Cortex of kidney (tissue), 1 donor: ENCODE measurements at places on chromosomes 7 and 10.

DNA sequence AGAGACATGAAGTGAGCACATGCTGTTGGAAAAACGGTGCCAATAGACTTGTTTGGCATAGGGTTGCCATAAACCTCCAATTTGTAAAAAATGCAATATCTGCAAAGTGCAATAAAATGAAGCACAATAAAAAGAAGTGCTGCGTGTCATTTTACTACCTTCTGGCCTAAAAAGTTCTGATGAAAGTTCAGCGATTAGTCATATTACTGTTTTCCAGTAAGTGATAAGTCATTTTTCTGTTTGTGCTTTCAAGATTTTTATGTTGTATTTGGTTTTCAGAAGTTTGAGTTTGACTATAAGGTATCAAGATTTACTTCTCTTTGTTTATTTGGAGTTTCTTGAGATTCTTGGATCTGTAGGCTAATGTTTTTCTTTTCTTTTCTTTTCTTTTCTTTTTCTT lies 16.8 kb downstream of the AOAH start:
- DNase-seq, result no peak

DNA sequence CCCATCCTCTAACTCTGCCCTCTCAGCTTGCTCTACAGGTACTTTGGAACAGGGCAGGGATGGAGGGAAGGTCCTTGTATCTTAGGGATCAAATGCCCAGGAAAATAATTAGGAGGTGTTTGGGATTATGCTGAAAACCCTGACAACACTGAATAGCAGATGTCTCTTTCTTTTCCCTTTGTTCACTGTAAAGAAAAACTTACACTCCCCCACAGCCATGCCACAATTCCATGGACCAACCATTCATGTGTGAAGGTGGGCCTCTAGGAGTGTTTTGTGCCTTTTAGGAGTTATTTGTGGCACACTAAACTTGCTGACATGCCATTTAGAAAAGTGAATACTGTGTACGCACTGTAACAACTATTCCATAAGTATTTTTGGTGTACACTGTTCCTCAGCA lies 108.1 kb downstream of the SNX10 start:
- no peak for DNase-seq

GRCh38 chr7:1224086-1224716 lies 8.5 kb upstream of the UNCX start:
- no peak for DNase-seq

GRCh38 chr7:127850195-127850594 lies 181.0 kb downstream of the LRRC4 start:
- no peak for DNase-seq

DNA sequence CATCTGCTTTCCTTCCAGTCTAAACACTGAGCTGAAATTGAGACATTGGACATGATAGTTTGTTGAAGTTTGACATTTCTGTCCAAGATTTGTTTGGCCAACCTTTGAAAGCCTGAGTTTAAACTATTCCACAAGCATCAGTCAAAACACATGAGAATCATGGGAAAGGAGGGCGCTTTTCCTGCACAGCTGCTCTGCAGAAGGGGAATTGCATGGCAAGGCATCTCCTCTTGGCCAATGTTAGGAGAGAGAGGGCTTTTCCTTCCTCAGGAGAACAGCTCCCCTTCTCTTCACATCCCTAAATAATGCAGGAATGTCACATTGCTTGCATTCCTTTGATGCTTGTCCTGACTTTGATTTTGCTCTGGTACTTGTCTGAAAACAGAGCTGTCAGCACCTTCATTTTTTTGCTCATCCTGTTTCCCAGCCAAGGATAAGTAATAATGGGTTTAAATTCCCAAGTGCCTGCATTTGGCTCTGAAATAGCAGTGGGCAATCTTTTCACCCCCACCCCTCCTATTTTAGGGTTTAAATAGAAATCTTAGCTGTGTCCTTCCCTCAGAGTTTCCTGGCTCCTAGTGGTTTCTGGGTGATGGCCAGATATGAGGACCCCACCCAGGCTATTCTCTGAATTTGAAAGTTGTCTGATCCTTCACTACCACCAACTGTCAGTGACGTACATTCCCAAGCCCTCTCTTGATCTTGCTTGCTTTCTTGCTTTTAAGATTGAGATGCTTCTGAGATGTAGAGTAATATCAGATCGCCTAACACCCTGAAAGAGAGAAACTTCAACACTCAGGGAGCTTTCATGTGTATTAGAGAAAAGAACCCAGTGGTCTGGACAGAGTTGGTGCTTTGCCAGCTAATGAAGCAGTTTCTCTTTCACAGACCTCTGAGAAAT lies 75.2 kb upstream of the NPVF start:
- DNase-seq, result no peak

GRCh38 chr7:87735360-87735759 lies 107.2 kb downstream of the RUNDC3B start:
- no peak for DNase-seq

- DNase-seq, result no peak
Measured at GRCh38 chr10:77867124-77867719, 59.3 kb downstream of the DLG5 start.

DNA sequence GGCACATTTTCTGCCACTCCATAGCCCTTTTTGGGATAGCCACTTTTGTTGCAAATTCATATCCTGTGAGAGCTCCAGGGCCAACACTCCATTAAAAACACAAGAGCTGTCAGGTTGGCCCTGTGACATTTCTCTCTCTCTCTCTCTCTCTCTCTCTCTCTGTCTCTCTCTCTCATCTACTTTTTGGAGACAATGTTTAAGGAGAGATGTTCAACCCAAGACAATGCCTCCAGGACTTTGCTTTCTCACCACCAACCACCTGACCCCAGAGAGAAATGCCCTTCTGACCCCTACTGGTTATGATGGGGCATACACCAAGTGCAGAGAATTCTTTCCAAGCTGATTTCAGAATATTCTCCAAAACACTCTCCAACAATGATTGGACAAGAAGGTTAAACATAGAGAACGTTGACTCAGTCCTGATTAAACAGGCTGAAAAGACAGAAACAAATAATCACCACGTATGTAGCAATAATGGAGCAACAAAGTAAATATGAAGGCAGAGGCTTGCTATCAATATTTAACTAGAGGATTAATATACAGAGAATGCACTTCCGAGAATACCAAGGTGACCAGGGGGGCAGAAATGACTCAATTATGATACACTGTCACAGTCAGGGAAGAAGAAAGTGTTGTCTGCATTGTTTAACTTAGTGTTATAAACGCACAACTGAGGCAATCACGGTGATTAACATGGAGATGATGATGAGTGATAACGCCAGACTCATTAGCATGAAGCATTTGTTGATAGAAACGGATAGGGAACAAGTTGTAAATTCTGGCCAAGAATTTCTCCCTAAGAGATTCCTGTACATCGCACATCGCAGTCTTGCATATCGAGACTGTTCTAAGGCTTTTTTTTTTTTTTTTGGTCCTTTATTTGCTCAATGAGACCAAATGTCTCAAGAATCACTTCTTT lies 178.5 kb downstream of the NRP1 start:
- no peak for DNase-seq

DNA sequence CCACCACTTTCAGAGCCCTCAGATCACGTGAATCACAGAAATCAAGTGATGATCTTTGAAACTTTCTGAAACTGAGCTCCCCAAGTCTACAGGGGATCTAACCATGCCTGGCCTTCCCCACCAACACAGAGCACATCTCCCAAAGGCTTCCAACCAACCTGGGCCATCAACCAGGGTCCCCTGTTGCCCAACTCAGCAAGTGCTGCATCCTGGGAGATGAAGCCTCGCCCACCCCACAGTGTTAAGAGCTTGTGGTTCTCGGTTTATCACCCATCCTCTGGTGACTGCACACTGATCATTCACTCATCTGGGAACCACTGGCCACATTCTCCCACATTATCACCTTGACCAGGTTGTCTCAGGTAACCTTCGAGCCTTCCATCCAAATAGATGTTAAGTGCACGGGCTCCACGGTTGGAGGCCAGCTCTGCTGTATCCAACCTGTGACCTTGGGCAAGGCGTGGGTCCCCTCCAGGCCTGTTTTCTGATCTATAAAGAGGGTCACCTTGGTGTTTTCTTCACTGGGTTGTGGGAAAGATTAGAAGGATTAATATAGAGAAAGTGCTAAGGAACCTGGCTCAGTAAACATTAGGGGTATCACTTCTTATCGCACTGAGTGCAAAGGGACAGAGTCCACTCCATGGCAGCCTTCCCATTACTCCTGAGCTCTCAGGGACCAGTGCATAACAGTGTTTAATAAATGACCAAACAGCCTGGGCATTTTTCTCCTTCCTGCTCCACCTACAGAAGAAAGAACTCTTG lies 3.6 kb downstream of the ZNF488 start:
- DNase-seq, result no peak

DNA sequence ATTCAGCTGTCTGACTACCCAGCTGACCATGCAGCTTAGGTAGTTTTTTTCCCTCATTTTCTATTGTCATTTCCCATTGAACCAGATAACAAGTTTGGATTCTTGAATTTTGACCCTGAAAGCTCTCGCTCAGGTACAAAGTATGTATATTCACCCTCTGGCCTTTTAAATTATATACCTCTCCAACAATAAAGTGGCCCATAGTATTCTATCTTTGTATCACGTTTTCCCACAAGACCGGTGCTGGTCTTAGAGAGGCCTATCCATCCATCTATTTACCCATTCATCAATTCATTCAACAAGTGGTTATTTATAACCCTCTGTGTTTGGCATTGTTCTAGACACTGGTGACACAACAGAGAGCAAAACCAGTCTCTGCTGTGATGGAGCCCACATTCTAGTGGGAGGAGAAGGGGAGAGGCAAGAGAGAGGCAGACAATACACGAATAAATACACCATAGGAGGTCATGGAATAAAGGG lies 35.2 kb upstream of the NPSR1 start:
- no peak for DNase-seq

DNA sequence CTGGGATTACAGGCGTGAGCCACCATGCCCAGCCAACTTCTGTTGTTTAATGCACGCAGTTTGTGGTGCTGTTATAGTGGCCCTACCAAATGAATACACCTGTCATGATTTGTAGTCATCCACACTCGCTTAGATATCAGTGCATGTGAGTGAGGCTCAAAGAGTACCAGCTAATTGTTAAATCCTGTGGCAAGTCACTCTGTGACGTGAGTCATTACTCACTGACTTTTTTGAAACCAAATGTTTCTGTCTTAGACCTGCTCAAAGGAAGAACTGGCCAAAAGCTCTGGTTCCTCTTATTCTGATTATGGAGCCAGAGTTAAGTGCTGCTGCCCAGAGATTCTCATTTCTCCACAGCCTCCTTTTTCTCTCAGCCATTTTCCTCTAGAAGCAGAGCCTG lies 109.4 kb downstream of the PRKAG2 start:
- DNase-seq, result no peak

- no peak for DNase-seq
Measured at GRCh38 chr7:95059842-95060313, 152.5 kb downstream of the PPP1R9A start.

- DNase-seq, result no peak
Measured at GRCh38 chr7:34848670-34849069, 188.6 kb downstream of the DPY19L1 start.
